Stimulated activated CD4-positive, alpha-beta T cell treated with anti-CD3 and anti-CD28 coated beads, TNF-alpha, amount 100 ng/mL, for 48 hours (primary cell): ENCODE measurements at places on chromosomes 11 and 22.

DNA sequence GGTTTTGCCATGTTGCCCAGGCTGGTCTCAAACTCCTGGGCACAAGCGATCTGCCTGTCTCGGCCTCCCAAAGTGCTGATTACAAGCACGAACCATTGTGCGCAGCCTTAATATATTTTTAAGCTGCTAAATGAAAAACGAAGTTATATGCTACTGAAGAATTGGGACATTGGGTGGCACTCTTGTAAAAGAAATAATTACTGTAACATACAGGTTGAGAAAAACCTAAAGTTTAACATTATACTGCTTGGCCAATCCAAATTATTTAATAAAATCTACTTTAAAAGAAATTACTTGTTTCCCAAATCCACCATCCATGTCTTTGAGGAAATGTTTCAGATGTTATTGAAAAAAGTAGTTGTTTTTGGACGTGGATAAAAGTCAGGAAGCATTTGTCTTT, 37.9 kb upstream of the ARHGAP32 start:
- no peak for DNase-seq

DNA sequence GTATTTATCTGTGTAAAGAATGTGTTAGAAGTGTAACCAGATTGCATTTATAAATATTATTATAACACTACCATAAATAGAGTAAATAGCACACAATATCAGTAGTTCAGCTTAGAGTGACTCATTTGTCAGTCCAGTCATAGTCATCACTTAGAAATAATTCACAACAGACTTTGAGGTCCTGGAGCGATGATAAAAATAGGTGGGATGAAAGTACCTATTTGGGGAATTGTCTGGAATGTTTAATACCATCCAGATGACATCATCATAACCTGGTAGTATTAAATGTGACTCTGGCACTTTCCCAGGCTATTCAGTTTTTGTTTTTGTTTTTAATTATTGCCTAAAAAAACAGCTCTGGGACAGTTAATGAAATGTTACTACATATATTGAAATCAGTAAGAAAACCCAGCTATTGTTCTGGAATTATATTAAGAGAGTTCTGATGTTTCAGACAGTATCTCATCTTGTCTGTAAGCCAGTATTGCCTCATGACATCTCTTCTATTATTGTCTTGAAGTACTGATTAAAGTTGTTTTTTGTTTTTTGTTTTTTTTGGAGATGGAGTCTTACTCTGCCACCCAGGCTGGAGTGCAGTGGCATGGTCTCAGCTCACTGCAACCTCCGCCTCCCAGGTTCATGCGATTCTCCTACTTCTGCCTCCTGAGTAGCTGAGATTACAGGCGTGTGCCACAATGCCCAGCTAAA, 74.8 kb downstream of the SIK2 start:
- no peak for DNase-seq

- DNase-seq, result no peak
Measured at GRCh38 chr11:65210361-65210731, 28.6 kb downstream of the CAPN1 start.

- DNase-seq, result no peak
Measured at GRCh38 chr11:7449211-7449840, 36.0 kb upstream of the OLFML1 start.
